ENCODE measurements at places on chromosomes 2 and 18. TPM values are rescaled to one million over a fixed set of nuclear protein-coding genes. Genes with fewer than 3 reads are reported as not detected.

DNA sequence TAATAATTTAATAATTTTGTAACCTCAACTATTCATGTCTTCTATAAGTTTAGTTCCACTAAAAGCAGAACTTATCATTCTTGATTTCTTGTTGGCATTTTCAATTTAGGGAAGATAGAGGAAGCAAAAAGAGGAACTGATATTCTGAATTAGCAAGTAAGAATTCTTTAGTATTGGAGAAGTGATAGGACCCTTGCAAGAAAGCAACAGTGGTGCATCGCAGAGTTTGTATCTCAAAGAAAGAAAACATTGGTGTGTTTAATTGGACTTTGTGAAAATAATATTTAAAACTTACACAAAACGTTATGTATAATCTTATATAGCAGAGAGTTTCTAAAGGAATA is 36.5 kb upstream of the TNFRSF11A start:
- DNase-seq, result no peak

- no peak for DNase-seq
Observed at GRCh38 chr2:158463496-158464095, 6.8 kb downstream of the PKP4 start.

- DNase-seq, result no peak
Observed at GRCh38 chr18:2139691-2140090, 431.6 kb downstream of the METTL4 start.

DNA sequence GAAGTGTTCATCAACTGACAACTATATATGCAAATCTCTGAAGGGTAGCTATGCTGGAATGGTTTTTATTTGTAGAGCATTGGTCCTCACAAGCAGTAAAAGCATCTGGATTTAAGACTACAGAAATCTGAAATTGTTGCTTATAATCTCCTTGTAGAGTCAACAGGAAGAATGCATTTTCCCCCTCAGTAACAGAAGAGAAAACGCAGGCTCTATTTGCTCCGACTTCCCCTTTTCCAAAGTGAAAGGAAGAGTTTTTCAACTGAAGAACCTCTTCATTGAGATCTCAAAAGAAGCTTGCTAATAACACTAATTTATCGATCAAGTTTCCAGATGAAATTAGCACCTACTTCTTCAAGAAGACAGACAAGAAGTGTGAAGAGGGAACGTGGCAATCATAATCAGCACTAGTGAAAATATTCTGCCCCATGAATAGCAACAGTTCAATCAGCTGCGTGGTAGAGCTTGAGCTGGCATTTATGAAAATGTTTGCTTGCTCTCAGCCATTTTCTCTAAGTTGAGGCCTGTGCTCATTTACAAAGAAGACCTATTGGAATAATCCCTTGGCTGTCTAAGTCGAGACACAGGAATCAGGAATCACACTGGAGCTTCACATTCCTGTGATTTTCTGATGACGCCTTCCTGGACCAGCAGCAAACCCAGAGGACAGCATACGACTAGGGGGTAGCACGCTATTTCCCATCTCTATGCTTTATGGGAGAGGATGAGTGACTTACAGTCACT is 43.7 kb downstream of the TGIF1 start:
- DNase-seq, result no peak

DNA sequence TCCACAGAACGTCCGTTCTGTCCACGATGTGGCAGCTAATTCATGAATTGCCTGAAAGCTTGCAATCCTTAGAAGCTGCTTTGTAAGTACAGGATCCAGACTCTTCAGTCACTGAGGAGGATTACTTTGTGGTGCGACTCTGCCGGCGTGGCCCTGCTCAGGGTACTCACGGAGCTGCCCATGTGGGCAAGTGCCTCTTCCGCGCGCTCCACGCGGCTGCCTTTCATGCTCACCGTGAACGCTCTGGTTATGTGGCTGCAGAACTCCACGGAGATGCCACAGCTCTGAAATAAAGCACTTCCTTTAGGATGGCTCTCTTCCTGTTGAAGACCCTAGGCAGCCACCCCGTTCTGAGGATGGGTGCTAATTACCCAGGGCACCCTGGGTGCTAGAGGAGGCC is 31.0 kb downstream of the RMC1 start:
- DNase-seq, result no peak

DNA sequence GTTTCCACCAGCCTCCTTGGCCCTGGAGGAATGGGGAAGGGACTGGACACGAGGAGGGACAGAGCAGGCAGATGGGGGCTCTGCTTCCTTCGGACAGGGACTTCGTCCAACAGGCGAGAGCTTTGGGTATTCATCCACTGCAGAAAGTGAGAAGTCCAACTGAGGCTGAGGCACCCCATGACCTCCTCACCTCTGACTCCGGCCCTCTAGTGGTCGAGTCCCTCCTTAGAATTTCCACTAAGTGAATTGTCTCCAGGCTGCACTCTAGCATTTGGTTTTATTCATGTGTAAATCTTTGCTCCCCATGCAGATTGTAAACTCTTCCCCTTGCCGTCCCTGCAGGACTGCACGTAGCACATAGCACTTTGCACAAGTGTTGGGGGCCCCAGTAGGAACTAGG is 75.6 kb downstream of the TMEM247 start:
- DNase-seq, result no peak

DNA sequence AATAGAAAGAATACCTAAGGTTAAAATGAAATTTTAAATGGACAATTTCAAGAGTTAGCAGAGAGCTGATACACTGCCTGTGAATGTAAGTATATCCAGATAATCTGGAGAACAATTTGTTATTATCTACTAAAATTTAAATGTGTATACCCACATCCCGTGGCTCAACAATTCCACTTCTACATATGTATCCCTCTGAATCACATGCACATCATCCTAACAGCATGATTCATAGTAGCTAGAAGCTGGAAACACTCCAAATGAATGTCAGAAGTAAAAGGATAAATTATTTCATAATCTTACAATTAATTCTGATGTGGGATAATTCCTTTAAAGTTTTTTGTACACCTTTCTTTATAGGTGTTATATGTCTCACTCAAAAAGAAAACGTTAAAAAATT is 87.9 kb downstream of the CNTNAP5 start:
- no peak for DNase-seq

DNA sequence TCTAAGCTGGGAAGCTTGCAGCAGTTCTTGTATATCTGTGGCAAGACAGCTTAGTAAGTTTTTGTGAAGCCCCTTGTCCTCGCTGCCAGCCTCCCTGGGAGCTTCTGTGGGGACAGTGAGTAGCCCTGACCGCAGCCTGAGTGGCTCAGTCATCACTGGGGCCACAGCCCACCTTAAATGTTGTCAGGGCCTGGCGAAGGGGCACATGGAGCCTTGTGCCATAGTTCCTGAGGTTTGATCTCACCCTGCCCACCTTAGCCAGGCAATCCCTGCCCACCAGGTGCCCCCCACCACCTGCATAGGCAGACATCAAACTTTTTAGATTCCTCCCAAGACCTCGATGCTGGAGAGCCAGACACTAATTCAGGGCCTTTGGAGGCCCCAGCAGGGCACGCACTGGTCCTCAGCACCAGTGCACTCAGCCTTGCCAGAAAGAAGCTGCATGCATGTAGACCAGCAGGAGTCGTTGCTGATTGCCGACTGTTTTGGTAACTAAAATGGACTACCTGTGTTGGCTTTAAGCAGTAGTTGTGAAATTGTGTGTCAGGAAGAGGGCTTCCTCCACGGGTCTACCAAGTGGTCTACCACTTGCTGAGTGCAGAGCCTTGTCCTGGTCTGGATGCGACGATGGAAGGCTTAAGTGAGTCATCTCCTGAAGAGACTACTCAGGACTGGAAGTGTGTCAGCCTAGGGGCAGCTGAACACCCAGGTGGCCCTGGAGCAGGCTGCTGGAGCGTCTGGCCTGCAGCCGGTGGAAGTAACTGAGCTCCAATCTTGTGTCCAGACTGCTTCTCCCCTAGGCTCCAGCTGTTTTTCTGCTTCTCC is 233.1 kb downstream of the SEPTIN10 start:
- DNase-seq, result no peak

DNA sequence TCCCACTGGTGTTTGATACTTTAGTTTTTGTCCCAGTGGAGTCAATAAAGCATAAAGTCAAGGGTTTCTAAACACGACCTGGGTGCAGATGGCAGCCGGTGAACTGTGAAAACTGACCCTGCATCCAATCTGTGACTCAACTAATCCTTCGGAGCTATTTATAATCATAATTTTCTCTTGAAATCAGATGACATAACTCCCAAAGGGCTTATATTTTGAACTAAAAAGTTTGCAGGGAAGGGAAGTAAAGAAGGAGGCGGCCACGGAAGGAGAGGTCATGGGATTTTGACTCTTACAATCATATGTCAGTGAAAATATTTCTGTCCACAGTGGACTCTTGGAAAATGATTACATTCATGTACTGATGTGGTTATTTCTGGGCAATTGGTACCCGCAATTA is 178.5 kb downstream of the PDE1A start:
- DNase-seq, result no peak

LINC00305 gene
- not detected for polyA plus RNA-seq

DNA sequence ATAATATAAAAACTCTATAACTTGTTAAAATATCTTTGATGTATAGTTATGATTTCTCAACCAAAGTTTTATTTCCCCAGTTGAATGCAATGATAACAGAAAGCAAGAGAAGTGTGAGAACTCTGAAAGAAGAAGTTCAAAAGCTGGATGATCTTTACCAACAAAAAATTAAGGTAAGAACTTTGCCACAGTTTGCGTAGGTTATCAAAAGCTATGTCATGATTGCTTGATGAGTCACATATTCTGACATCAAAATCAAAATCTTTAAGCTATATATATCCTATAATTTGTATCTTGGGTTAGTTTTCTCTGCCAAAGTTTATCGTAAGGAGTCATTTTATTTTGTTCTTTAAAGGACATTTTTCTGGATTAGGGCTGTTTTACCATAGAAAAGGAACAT is 35.0 kb downstream of the NDC80 start:
- DNase-seq, result no peak

GRCh38 chr18:24540896-24541295 is 80.5 kb downstream of the HRH4 start:
- no peak for DNase-seq

AMER3 gene
- polyA plus RNA-seq, result not detected

APCDD1 gene
- 6.8 TPM for polyA plus RNA-seq

- DNase-seq, result no peak
Observed at GRCh38 chr18:74895686-74896085, 298.0 kb downstream of the ZNF407 start.

PDCD1 gene
- polyA plus RNA-seq, result 0.59 TPM

All from lung (tissue), 17 donors.